ENCODE measurements at places on chromosomes 4 and X.

DNA sequence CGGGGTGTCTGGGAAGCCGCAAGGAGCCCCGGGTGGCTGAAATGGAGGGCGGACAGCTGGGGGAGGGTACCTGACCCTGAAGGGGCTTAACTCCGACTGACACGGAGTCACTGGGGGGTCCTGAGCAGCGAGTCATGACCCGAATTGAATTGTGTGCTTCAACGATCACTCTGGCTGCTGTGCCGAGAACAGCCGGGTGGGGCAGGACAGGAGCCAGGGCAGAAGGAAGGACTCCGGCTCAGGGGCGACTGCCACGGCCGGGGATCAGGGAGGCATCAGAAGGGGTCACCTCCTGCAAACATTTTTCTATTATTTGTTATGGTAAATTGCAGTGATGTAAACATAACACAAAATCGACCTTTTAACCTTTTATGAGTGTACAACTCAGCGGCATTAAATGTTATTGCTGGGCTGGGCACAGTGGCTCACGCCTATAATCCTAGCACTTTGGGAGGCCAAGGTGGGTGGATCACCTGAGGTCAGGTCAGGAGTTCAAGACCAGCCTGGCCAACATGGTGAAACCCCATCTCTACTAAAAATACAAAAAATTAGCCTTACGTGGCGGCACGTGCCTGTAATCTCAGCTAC lies 21.6 kb downstream of the ZFYVE28 start:
- no peak for DNase-seq

DNA sequence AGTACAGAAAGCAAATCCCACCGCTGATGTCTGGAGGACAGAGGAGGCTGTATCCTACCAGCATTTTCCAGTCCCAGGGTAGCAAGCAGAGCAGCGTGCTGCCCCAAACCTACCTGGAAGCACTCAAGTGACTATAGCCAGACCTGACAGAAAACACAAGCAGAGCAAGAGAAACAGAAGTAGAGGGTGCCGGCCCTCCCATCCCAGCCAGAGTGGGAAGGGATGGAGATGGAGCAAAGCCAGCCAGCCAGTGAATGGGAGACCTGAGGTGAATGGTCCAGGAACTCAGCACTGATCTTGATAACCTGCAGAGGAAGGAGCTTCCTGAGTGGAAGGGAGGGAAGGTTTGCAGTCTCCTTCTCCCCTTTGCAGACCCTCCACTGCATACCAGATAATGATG lies 185.2 kb downstream of the MAML3 start:
- DNase-seq: no peak

GRCh38 chrX:125492439-125492838 lies 172.8 kb downstream of the TEX13C start:
- DNase-seq: no peak

- no peak for DNase-seq
These were observed 278.2 kb upstream of the CXXC4 start for GRCh38 chr4:104772849-104773248.

- DNase-seq: no peak
These were observed 107.5 kb downstream of the GRIA3 start for GRCh38 chrX:123291623-123292022.

DNA sequence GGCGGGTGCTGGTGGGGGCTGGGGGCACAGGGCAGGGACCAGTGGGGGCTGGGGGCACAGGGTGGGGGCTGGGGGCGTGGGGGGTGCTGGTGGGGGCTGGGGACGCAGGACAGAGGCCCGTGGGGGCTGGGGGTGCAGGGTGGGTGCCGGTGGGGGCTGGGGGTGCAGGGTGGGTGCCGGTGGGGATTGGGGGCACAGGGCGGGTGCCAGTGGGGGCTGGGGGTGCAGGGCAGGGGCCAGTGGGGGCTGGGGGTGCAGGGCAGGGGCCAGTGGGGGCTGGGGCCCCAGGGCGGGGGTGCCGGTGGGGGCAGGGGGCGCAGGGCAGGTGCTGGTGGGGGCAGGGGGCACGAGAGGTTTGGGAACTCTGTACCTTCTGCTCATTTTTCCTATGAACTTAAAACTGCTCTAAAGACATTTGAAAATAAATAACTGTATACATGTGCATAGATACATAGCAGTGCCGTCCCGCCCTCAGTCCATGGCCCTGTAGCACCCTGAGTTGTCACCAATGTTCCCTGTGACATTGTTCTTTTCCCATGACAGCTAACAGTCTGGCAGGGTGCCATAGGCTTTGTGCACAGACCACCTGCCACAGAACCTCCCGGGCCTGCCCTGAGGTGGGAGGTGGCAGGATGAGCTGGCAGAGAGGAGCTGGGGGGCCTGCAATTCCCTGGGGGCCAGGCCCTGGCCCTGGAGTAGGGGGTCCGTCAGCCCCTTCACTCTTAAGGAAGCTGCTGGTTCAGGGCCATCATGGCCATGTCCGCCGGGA lies 35.6 kb upstream of the ADRA2C start:
- DNase-seq: no peak

DNA sequence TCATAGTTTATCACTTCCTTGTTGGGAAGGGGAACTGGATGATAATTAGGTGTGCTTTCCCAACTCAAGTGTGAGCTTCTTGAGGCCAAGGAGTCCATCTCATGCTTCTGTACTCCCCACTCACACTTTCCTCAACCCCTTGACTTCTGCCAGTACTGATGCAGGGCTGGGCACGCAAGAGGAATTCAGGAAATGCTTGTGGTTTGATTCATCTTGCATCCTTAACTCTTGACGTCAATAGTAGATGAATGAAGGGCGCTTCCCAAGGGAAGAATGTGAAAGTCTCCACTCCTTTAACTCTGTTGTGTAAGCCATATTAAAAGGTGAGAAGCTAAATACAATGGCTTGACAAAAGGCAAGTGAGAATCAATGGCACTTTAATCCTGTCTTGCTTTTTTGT lies 101.8 kb downstream of the AGTR2 start:
- no peak for DNase-seq

- no peak for DNase-seq
These were observed 313.2 kb downstream of the PTTG2 start for GRCh38 chr4:38273407-38273806.

DNA sequence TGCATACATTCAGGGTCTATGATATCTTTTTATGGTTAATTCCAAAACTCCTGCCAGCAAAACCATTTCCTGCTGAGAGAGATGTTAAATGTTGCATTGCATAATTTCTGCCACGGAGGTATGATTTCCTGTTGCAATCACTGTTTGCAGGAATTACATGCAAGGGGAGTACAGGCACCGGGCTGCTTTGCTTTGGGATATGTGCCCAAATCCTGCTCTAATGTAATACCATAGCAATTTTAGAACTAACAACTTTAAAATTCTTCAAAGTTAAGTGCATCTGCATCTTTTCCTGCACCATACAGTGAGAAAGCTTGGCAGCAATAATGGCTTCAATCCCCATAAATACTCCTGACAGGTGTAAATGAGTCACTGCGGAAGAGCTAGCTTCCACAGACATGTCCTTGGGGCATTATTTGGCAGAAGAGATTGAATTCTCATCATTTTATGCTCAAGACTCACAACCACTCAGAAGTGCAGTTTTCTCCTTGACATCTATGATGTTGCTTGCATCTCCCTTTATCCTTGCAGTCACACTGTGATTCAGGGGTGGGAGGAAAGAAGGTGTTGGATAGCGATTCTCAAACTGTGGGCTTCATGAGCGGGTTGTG lies 29.6 kb downstream of the TRIM2 start:
- DNase-seq: no peak

DNA sequence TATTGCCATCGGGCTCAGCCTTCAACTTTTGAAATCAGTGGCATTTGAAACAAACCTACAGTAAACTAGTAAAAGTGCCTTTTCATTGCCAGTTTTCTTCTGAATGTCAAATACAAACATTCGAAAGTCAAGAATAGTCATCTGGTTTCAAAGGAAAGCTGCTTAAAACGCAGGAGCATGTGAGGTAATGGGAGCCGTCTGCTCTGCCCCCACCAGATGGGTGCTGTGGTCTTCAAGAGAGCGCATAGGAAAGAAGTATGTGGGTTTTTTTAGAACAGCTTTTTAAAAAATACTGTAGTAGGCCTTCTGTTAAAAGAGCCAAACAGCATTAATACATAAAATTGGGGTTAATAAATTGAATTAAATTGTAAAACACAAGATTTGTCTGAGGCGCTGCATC lies 88.6 kb downstream of the STOX2 start:
- DNase-seq: no peak

- no peak for DNase-seq
These were observed 47.3 kb upstream of the KCNE5 start for GRCh38 chrX:109672239-109672638.

DNA sequence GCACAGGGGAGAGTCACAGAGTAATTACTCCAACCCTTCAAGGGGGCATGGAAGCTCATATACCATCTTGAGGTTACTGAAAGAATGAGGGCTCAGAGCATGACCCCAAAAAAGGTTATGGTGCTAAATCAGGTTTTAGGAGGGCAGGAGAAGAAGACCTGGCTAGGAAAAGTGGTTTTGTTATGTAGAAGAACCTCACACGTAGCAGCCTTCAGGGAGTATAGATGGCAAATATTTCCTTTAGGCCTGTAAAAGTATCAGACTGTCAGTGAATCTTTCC lies 102.0 kb upstream of the PDE5A start:
- DNase-seq: no peak

GRCh38 chr4:139901531-139902320 lies 236.1 kb downstream of the MGST2 start:
- DNase-seq: no peak

DNA sequence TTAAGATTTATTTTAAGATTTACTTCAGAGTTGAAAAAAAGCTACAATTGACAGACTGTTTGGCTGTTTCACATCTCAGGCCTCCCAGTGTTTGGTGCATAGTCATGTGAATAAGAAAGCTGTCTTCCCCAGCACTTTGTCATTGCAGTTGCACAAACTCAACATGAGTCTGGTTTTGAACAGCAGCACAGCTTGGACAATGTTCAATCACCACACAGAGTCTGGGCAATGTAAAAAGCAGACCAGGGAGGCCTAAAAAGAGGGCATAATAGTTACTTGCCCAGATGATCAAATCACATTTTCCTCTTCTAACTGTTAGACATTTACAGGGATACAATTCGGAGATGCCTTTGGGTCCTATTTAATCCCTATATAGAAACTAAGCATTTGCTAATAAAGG lies 1055.0 kb downstream of the RPA4 start:
- no peak for DNase-seq

DNA sequence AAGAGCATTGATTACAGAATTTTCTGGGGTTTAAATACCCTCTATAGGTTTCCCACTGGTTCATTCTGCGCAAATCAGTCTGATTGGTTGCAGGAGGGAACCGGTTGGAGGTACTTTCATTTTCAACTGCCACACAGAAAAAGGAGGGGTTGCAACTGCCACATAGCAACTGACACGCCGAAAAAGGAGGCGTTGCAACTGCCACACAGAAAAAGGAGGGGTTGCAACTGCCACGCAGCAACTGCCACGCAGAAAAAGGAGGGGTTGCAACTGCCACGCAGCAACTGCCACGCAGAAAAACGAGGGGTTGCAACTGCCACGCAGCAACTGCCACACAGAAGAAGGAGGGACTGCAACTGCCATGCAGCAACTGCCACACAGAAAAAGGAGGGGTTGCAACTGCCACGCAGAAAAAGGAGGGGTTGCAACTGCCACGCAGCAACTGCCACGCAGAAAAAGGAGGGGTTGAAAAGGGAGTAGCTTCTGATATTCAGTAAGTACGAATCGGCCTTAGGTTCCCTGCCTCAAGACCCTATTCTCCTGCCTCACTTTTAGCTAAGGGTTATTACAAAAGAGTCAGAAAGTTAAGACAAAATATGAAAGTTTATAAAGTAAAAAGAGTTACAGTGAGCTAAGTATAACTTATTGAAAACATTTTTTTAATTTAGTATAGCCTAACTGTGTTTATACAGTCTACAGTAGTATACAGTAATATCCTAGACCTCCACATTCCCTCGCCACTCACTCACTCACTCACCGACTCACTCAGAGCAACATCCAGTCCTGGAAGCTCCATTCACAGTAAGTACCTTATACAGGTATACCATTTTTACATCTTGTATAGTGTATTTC lies 431.8 kb downstream of the KCTD8 start:
- no peak for DNase-seq

DNA sequence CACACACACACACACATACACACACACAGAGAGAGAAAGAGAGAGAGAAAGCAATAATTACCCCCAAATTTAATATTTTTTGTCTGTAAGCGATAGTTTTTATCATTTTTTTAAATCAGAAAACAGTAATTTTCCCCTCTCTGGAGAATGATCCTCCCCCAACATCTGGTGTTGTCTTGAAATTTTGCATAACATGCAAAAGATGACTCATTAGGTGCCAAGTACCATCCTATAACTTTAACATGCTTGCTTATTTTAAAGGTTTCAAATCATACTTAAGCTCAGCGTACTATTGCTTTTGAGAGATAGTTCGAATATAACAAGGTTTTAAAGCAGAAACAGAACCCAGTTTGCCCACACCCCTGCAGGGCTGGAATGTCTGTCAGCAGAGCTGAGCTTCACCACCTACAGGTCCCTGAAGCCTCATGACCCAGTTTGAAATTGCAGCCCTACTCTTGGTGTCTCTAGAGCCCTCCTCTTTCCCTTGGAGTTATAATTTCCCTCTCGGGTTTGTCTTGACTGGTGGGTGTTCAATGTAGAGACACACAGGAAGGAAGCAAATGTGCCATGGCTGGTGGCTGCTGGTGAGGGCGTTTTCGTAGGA lies 175.0 kb upstream of the HS3ST1 start:
- no peak for DNase-seq

DNA sequence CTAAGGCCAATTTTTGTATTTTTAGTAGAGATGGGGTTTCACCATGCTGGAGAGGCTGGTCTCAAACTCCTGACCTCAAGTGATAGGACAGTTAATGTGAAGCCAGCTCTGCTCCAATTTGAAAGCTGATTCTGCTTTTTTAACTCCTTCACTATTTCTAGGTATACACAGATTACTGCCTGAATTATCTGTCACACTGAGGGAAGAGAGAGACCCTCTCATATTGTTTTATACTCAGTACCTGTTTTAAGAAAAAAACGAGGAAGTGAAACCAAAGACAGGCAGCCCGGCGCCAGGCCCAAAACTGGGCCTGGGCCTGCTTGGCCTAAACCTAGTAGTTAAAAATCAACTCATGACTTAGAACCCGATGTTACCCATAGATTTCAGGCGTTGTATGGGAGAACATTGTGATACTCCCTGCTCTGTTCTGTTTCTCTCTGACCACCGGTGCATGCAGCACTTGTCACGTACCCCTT lies 1601.5 kb upstream of the PCDH10 start:
- no peak for DNase-seq

DNA sequence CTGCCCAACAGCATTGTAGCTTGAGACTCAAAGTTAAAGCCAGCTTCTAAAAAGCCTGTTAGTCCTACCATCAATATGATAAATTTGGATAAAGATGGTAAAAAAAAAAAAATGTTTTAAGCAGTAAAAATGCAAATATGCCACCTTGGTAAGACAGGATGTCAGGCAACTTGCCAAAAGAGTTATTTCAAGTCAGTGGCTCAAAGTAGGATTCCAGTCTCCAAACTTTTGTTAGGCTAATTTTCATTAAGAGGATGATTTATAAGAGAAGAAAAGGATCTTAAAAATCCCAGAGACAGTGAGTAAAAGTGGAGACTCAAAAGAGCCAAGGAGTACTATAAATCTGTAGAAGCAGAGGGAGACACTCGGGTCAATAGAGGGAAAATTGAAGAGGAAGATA lies 47.5 kb downstream of the GASK1B start:
- no peak for DNase-seq
